ENCODE measurements at places on chromosomes 6 and 20.

GRCh38 chr6:104095661-104096416 lies 763.9 kb downstream of the HACE1 start:
- DNase-seq: no peak

DNA sequence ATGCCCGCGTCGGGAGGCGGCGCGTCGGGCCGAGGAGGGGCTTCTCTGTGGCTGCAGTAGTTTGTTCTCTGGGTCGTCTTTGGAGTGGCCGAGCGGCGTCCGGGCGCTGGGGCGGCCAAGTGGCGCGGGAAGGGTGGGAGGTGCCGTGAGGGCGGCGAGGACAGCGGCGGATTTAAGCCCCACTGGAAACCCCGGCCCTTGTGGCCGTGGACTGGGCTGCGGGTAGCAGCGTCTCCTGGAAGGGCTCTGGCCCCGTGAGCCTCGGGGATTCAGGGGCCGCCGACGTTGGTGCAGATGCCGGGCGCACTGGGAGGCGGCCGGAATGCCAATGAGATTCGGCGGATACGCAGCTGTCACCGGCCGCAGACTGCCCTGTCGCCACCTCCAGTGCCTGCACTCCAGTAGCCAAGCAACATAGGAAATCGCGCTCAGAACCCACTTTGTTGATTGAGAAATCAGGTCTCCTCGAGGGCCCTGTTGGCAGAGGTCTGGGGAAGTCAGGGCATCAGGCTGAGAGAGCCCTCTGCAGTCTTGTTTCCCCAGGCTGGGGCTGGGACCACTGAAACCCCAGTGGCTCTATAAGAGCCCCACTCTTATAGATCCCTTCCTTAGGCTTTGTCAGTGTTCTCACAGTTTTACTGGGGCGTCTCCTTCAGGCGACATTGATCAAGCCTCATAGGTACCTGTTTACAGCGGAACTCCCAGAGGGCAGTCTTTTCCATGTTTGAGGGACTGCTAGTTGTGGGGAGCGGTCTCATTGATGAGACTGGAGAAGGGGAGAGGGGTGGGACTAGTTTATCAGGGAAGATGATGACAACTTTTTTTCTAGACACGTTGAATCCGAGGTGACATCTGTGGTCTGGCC lies 642 bp downstream of the GZF1 start:
- DNase-seq: no peak

- DNase-seq: no peak
Measured at GRCh38 chr6:14038467-14039437, 78.8 kb upstream of the CD83 start.

GRCh38 chr6:135328136-135328535 lies 147.0 kb downstream of the MYB start:
- DNase-seq: no peak
